ENCODE measurements at places on chromosomes 4 and X.
A peak's percentile ranks its signal among the peaks of the same experiment; 100 is the strongest.

- DNase-seq = no peak
Measured at GRCh38 chrX:32195611-32196010, 1015.7 kb downstream of the DMD start.

DNA sequence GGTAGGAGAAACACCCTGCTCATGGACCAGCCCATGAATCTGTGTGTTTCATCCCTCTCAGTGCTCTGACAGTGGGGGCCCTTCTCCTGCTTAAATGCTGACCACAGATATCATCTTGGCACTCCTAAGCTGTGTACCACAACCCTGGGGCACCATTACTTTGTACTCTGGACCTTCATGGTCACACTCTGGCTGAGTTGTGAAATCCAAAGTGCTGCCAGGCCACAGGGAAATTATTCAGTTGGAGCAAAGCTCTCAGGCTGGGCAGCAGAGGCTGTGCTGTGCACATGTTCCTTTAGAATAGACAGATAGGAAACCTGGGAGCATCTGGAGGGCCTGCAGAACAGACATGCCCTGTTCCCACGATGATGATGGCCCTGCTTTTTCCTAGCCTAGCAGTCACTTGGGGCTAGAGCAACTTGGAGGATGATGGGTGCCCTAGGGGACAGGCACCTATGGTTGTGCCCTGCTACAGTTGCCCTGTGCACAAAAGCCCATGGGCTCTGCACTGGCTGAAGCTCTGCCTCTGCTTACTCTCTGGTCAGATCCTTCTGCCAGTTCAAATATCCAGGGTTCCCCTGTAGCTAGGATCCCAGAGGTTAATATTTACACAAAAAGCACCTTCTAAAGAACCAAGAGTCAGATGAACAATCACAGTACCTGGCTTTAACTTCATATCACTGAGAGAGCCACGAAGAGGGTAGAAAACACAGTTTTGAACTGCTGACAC is 48.5 kb upstream of the CDX4 start:
- DNase-seq = no peak

GRCh38 chr4:120704538-120704937 is 218.0 kb downstream of the PRDM5 start:
- DNase-seq = no peak

DNA sequence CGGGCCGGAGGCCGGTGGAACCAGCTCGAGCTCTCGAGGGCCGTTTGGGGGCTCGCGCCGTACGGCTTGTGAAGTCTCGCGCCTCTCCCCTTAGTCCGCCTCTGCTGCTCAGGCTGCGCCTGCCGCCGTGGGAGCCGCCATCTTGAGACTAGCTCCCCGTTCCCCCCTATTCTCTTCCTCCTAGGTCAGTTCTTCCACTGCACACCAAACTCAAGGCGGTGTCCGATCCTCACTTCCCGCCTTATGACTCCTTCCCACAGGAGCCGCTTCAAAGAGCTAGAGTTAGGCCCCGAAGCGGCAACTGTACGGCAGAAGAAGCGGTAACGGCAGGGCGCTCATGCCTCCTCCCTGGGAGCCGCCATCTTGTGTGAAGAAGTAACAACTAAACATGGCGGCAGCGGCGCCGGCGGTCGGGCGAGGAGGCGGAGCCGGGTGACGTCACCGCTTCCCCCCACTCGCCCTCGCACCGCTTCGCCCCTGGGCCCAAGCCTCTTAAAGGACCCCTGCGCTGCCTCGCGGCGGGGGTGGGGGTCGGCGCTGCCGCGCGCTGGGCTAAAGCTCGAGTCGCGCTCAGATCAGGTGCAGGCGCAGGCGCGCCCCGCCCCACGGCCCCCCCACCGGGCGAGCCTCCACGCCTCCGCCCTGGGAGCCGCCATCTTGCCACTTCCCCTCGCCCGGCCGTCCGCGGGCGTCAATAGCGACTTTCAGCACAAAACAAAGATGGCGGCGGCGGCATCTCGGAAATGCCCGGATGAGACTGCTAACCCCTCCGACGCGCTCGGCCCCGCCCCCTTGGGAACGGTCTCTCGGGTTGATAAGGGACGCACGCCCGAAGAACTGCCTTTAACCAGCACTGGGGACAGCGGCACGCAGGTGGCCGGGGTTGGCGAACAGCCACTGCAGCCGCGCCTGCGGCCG is at the start of gene HCFC1:
Gene HCFC1, minus strand, starts transcription at position 369 of the 918 bp plus-strand sequence. CDS start 978 bp downstream, outside the sequence.
- DNase-seq = peak; percentile 72

GRCh38 chr4:4323705-4324534 is 33.9 kb downstream of the ZBTB49 start:
- no peak for DNase-seq

GRCh38 chrX:122389005-122389404 is 795.1 kb upstream of the GRIA3 start:
- no peak for DNase-seq

- DNase-seq = no peak
Measured at GRCh38 chrX:40195368-40195767, 97.6 kb upstream of the BCOR start.

- no peak for DNase-seq
Measured at GRCh38 chr4:52665592-52665991, 6.5 kb upstream of the USP46 start.
